ENCODE measurements at places on chromosomes 6 and 20. TPM values are rescaled to one million over a fixed set of nuclear protein-coding genes. Genes with fewer than 3 reads are reported as not detected.

The SMIM13 gene
- 8.1 TPM for total RNA-seq

The FBXL4 gene
- total RNA-seq, result 17.7 TPM

The NKAPL gene
- total RNA-seq, result not detected

The ENPP1 gene
- total RNA-seq, result 14.7 TPM

- DNase-seq, result no peak
These were observed 251.8 kb upstream of the RUNX2 start for GRCh38 chr6:45076217-45076930.

DNA sequence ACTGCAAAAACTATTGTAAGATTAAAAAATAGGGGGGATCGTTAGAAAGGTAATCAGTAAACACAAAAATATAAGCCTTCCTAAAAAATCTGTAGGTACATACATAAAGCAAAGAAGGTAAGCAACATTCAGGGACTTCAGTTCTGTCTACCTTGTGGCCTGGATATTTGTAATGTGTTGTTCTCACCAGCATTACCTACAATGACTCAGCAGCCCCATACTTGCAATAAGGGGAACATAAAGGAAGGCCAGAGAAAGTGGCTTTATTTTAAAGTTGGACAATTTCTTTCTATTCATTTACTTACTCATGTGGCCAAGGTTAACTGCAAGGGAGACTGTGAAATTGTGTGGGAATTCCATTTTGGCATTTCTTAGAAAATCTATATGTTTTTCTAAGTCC lies 277.2 kb upstream of the PREP start:
- DNase-seq, result no peak

DNA sequence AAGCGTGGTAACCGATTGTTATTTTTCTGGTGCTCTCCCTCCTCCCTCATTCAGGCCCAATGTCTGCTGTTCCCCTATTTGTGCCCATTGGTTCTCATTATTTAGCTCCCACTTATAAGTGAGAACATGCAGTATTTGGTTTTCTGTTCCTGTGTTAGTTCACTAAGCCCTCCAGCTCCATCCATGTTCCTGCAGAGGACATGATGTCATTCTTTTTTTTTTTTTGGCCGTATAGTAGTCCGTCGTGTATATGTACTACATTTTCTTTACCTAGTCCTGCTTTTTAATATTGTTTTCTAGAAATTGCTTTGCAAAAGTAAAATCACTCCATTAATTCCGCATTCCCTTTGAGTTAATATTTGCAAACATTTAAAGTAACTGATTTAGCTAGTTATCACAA lies 23.1 kb downstream of the ZNF451 start:
- DNase-seq, result no peak

DNA sequence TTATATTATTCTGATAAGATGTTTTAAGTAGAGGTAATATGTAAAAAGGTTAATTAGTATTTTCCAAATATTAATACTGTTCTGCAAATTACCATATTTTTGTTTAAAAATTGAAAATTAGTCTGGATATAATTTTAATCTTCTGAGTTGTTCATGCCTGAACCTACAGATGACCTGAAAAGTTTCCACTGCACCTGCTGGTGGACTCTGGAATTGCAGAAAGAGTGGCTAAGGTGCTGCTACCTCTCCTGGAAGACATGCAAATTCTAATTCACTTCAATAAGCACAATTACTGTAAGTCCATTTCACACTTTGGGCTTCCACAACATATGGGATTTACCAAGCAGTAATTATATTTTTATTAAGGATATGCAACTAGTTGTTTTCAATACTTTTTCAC lies 77.7 kb upstream of the OLIG3 start:
- no peak for DNase-seq

DNA sequence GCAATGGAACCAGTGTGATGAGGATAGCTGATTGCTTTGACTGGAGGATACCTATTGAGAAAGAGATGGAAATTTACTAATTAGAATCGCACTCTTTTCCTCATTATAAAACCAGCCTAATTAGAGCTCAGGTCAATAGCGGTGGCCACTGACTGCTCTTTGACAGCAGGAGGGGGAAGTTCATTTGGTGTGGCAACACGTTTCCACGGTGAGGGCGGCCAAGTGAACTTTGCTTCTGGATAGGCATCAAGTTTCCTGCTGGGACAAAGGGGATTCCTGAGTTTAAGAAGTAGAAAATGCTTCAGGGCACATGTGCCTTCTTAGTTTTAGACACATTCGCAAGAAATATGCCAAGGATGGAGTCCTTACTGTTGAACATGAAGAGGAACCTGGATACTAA lies 145.3 kb upstream of the NRN1 start:
- no peak for DNase-seq

DNA sequence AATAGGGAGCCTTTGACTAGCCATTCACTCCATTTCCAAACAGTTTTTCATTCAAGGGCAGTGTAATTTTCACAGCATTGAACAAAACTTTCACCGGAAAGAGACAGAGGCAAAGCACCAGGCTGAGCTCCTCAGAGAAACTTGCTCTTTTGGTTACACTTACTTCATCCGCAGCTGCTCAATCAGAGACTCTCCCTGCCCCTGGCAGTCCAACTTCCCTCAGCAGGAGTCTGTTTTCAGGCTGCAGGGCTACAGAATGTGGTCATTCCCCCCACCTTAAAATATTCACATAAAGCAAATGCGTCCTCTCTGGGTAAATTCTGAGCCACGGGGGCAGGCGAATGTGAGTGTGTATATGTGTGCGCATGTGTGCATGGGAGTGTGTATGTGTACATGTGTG lies 70.0 kb upstream of the ZNF133 start:
- DNase-seq, result no peak

- no peak for DNase-seq
These were observed 9.6 kb downstream of the KLHL32 start for GRCh38 chr6:96934087-96934486.

DNA sequence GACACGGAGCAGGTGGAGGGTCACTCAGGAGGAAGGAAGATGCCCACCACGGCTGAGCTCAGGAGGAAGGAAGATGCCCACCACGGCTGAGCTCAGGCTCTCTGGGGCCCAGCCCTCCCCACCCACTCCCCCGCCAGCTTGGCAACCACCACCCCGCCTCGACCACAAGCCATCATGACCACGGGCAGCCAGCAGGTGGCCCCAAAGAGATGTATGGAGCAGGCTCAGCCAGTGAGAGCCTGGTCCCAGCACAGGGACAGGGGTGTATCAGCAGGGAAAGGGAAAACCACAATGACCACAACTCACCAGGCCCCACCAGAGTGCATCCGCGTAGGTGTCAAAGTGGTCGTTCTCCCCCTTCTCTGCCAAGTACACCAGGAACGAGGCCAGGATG lies 30.4 kb downstream of the KCNQ2 start:
- DNase-seq, result no peak

DNA sequence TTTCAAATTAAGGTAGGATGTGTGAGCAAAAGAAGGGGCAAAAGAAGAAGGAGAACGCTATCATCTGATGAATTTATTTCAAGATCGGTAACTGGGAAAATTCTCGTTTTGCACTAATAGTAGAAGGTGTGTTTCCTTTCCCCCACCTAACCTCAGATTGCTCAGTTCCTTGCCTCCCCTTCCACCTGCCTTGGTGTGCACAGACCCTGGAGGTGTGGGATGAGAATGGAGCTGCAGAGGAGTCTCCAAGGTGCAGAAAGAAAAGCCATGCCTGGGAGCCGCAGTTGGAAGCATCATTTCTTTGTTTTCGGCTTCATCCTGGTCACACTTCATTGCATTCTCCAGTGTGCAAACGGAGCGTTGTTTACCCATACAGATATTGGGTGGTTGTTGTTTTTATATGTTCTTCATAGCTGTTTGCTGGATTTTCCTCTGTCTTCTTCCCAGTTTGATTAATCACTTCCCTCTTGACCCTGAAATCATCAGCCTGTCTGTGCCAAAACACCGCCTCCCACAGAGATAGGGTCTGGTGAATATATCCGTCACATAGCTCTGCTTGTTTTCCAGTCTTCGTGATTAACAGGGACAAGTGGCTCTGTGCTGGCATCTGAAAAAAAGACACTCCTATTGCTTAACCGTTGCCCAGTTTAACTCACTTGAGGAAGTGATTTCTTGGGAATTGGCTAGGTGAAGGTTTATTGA lies 40.2 kb upstream of the NEDD9 start:
- peak; percentile 22 for DNase-seq

DNA sequence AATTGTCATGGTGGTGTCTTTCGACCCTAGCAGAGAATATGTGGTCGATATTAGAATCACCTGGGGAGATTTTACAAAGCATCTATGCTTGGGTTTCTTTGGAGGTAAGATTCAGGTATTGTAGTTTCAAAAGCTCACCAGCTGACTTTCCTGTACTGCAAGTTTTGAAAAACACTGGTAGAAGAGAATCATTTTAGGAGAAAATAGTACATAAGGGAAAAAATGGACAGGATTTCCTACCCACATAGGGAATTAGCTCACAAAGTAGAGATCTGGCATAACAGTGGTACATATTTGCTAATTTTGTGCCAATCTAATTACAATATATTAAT lies 27.4 kb upstream of the ABT1 start:
- DNase-seq, result no peak

GRCh38 chr6:56954403-56955170 lies at the start of gene BEND6:
Gene BEND6, plus strand, starts transcription at chr6:56955107. Its CDS starts 26,704 bp downstream, at chr6:56981811.
- no peak for DNase-seq

- DNase-seq, result no peak
These were observed 114.7 kb downstream of the PRIM2 start for GRCh38 chr6:57432157-57432556.

DNA sequence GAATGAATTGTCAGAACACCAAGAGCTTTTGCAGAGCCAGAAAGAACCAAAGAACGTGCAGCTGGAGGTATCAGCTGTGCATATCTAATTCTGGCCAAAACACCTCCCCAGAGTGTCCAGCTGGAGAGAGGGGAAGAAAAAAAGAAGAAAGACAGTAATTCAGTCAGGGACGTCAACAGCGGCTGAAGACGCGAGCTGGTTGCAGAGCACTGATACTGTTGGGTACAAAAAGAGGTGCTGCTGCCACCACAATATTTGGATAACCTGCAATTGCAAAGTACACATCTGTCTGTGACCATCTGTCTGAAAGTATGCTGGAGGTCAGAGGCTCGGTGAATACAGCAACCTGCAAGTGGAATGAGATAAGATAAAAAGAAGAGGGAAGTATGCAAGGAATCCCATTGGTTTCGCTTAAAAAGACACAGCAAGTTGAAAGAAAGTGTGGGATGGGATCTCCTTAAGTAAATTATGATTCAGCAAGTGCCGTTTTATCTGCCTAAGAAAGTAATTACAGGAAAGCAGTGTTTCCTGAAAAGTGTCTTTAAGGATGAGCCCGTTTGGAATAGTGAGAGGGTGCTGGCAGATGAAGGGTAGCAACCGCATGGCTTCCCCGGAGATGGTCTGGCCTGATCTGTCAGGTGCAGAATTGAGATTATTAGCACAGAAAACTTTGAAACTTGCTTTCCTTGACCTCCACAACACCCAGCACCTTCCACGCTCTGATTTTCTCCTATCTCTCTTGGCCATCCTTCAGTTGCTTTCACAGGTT lies 189.9 kb upstream of the PRDM1 start:
- DNase-seq, result no peak

- no peak for DNase-seq
These were observed 127.8 kb downstream of the CD109 start for GRCh38 chr6:73823832-73824231.

DNA sequence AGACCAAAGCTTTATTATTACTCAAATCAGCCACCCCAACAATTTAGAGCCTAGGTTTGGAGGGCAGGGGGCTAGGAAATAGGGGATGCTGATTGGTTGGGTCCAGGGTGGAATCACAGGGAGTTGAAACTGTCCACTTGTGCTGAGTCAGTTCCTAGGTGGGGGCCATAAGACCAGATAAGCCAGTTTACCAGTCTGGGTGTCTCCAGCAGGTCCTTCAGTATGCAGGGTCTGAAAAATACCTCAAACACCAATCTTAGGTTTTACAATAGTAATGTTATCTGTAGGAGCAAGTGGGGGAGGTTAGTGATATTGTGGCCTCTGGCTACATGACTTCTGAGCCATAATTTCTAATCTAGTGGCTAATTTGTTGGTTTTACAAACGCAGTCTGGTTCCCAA lies 63.2 kb downstream of the UBR2 start:
- DNase-seq, result no peak

Data from vagina (tissue), 2 donors.